ENCODE measurements at places on chromosomes 6 and 20.
A peak's percentile ranks its signal among the peaks of the same experiment; 100 is the strongest.

GRCh38 chr20:32544260-32544722 lies 40.8 kb downstream of the NOL4L start:
- DNase-seq, result no peak

DNA sequence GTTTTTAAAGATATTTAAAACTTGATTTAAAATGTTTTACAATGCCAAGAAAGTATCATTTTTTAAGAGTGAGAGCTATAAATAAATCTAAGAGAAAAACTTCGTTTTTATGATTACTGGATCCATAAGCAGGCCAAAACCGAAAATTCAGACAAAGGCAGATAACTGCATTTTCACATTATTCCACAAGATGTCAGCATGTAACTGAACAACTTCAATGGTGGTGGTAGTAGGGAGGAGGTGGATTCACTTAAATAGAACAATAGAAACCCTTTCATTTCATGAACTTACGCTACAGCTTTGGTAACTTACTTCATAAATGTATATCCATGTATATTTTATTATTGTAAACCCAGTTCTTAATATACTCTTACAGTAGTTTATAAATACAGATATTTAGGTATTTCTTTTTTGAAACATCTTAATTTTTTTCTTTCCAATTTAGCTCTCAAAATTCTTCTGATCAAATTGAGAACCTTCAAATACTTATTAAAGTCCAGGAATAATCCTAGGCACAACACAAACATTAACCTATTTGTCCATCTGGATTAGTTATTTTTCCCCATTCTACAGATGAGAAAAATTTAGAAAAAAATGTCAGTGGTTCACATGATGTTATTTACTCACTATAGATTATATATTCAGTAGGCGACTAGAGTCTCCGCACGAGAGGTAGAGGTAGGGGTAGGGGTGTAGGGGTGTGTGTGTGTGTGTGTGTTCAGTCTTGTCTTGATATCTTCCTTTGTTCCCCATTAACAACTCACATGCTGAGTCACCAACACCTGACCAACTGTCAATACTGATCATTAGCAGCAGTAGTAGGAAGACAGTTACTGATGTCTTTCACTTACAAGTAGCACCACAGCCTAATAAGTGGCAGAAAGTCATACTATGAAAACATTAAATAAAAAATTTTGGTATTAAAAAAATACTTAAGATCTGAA lies 111.5 kb downstream of the ARHGAP18 start:
- no peak for DNase-seq

GRCh38 chr6:170317718-170318117 lies 11.2 kb downstream of the FAM120B start:
- no peak for DNase-seq

- no peak for DNase-seq
These were observed 243.9 kb upstream of the TCF21 start for GRCh38 chr6:133644892-133645619.

GRCh38 chr6:35737413-35738211 lies 780 bp downstream of the ARMC12 start:
- DNase-seq, result no peak

DNA sequence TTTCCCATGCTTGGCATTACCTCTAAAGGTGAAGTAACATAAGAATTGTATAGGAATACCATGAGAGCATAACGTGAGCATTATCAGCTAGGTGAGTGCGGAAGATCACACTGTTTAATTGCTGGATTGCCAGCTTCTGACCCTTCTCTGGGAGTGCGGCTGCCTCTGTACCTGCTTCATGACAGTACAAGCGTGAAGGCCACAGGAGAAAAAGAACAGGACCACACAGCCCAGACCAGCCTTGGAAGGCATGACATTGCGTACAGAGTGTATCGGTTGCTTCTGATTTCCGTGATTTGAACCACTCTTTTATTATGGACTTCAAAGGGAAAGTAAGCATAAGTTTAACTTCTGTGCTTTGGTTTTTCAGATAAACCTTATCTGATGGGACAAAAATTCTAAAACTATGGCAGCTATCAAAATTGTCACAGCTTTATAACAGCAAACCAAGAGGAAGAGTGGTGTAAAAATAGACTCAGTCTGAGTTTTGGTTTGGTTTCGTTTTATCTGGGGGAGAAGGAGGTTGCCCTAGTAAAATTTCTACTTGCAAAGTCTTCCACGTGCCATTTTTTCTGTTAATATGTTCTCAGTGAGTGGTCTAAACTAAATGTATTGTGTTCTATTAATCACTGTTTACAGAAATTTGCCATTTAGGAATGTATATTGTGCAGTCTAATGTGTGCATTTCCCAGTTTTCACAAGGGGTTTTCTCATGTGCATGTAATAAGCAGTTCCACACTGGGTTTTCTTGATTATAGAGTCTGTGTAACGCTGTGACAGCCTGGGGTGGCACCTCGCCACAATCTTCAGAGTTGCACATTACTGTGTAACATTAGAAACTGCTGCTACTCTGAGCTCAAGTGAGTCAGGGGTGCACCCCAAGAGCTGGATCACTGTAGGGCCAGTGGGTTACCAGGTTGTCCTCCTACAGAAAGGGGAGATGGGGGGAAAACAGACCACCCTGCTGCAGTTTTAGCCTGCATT lies 97.3 kb downstream of the RPP40 start:
- no peak for DNase-seq

GRCh38 chr20:59247731-59248684 lies 52.4 kb upstream of the EDN3 start:
- DNase-seq, result no peak

GRCh38 chr20:19649041-19649440 lies 109.0 kb upstream of the RIN2 start:
- no peak for DNase-seq

DNA sequence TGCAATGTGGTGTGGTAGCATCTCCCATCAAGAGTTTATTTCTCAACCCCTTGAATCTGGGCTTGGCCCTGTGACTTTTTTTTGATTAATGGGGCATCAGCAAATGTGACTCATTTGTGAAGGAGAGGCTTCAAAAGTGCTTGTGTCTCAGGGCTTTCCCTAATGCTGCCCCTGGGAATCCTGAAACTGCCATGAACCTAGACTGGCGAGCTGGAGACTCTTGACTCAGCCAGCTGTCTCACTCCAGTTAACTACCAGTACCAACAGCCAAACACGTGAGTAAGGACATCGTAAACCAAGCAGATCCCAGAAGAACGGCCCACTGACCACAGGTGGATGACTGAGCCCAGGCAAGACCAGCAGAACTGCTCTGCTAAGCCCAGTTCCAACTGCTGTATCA lies 72.8 kb upstream of the ADTRP start:
- DNase-seq, result no peak

DNA sequence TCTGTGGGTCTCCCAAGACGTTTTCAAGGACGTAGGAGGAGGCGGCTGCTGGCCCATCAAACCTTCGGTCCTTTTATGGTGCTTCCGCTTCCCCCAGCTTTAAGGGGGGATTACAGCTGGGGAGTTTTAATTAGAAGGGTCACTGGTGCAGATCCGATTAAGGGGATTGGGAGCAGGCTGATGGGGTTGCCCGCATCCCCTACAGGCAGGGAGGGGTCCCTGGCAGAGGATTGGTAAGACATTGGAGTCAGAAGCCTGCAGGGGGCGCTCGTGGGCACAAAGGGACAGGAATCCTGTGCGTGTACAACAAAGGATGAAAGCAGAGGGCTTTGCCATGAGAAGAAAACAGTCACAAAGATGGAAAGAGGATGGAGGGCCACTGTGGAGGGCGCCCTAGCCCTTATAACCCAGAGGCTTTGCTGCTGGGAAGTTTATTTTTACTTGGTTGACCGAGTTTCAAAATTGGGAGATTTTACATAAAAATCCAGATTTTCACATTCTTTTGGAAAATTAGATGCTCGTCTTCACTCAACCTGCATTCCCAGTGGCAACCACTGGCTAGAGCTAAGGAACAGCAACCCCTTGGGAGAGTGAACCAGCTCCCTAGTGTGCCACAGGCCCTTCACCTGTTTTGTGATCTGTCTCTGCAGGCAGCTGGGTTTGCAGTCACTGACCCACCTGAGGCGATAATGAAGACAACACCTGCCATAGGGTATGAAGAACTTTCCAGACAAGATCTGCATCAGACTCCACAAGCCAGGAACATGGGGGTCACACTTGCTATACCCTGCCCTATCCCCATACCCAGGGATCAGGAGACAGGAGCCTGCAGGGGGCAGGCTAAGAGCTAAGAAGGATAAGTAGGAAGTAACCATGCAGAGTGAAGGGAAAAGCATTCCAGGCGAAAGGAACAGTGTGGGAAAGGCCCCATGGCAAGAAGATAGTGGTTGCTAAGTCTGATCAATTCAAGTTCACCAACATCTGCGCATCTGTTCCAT lies 97.7 kb downstream of the KCNB1 start:
- DNase-seq, result peak; percentile 5

DNA sequence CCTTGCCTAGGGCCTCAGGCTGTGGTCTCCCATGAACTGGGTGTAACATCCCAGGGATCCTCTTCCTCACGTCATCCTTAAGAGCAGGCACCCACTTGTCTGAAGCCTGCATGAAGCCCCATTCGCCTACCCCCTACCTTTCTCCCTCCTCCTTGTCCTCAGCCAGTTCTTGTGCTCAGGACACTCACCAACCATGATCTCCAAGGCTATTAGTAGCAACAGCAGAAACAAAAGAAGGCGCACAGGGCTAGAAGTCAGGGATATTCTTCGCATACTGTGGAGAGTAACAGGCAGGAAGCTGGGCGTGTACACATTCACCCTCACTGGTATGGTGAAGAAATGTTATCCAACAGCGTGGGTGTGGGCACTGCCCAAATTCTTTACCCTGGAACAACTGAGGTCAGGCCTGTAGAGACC lies 7.3 kb downstream of the RAET1E start:
- no peak for DNase-seq

DNA sequence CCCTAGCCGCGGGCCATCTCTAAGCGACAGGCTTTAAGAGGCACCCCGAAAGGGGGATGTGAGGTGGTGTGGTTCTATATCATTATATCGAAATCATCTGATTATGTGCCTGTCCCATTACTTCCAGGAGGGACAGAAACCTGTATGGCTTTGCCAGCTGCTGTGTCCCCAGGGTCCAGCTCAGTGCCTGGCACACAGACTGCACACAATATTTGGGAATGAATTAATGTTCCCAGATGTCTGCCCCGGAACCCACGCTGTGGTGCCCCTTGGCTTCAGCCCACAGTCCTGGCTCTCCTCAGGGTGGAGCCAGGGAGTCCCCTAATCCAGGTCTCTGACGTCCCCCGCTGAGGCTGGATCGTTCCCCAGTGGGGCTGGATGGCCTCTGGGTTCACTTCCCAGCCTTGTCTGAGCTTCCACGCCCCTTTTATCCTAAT lies 8.9 kb upstream of the AHCY start:
- no peak for DNase-seq

DNA sequence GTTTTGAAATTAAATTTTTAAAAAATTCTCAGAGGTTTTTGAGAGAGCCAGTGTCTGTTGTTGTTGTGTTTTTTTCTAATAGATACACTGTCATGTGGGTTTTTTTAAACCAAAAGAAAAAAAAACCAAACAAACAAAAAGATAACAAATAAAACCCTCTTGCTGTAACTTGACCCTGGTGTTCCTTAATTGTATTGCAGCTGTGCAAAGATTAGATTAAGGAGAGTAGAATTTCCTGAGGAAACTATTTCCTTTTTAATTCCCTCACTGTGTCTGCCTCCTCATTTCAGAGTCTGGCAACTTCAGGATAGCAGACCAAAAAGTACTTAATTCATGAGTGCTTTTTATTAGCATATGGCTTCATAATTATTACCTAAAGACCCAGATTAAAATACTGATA lies 281.9 kb downstream of the EPM2A start:
- no peak for DNase-seq

DNA sequence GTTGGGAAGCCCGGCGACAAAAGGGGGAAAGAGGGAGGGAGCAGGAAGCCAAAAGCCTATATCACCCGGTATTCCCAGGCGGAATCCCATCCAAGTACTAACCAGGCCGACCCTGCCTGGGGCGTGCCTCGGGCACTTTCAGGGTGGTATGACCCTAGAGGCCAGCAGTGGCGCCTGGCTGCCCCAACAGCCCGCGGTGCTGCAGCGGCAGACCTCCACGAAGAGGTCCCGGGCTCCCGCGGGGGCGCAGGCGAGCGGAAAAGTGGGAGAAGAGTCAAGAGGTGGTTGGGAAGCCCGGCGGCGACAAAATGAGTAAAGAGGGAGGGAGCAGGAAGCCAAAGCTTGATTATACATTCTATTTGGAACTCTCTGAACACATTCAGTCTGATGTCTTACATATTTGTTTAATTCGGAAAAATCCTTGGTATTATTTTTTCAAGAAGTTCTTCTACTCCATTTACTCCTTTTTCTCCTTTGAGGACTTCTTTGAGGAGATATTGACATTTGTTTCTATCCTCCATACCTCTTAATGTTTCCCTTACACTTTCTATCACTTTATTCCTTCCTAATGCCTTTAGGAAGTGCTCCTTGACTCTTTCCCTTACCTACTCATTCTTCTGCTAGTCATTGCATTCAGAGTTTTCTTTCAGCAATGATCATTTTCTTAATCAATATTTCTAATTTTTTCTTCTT lies 11.5 kb downstream of the TREML4 start:
- no peak for DNase-seq

DNA sequence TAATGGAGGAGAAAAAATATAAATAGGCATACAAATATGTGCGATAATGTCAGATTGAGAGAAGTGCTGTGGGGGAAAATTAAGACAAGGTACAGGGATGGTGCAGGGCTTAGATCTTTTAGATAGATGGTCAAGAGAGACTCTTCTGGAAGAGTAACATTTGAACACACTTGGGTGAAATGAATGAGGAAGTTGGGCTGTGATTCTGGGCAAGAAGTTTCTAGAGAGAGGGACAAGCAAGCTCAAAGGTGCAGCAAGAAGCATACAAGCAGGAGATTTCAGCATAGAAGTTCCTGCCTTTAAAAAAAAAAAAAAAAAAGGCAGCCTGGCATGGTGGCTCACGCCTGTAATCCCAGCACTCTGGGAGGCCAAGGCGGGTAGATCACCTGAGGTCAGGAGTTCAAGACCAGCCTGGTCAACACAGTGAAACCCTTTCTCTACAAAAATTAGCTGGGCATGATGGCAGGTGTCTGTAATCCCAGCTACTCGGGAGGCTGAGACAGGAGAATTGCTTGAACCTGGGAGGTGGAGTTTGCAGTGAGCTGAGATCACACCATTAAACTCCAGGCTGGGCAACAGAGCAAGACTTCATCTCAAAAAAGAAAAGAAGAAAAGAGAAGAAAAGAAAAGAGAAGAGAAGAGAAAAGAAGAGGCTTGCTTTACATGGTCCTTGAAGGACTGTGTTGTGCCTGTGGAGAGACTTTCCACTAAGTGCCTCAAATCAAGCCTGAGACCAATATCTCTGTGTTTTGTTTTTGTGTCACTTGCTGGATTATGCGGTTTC lies 9.7 kb upstream of the CD83 start:
- no peak for DNase-seq

DNA sequence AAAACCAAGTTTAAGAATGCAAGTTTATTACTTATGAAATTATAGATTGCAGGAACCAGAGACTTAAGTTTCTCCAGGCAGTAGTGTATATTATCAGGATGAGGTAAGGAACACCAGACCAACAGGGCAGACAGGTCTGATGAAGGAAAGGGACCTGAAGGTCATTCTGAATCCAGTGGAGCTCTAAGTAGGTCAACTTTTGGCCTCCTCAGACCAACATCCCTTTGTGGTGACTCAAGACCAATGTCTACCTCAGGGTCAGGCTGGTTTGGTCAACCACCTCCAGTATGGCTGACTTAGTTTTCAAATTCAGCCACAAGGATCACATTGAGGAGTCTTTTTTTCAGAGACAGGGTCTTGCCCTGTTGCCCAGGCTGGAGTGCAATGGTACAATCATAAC lies 38.7 kb upstream of the TFAP2A start:
- no peak for DNase-seq
